NCI-H524 (cell line): ENCODE measurements at places on chromosomes 5 and 9.
A peak's percentile ranks its signal among the peaks of the same experiment; 100 is the strongest.

DNA sequence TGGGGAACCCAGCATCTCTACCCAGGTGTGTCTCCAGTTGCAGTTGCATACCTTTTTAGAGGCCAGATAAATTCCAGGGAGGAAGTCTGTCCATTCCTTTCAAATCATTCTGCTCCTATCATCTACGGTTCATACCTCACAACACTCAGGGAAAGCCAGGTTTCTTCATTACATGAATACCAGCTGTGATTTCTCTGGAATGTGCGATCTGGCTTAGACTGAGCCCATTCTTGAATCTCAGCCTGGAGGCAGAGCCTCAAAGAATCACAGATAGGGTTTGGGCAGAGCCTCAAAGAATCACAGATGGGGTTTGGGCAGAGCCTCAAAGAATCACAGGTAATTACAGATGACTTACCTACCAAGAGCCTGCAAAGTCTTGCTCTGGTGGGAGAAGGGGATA lies 7.2 kb downstream of the P4HA2 start:
- no peak for DNase-seq

DNA sequence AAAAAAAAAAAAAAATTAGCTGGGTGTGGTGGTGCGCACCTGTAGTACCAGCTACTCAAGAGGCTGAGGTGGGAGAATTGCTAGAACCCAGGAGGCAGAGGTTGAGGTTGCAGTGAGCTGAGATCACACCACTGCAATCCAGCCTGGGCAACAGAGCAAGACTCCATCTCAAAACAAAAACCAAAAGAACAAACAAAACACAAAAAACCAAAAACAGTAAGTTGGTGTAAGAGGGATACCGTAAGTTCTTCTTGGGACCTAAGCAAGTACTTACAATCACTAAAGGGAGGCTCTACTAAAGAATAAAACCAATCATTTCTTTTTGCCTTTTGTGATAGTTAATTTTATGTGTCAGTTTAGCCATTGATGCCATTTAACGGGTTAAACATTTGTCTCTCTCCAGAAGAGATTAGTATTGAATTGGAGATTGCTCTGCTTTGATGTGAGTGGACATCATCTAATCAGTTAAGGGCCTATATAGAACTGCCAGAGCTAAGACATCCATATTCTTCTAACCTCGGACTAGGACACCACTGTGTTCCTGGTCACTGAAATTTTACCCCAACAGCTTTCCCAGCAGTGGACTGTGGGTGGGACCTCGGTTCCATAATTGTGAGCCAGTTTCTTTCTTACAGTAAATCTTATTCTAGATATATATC lies 10.5 kb upstream of the ETF1 start:
- DNase-seq, result no peak

DNA sequence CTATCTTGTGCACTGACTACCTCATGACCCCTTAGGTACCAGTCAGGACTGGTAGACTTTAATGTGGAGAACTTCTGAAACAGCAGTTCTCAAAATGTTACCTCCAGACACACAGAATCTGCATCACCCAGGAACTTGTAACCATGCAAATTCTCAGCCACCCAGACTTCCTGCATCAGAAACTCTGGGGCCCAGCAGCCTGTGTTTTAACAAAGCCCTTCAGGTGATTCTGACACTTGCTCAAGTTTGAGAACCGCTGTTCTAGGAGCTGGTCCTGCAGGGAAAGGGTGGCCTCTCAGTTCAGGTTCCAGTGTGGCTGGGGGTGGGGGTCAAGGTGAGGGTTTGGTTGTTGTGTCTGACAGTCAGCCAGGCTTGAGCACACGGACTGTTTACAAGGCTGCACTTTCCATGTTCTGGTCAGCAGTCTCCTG lies 28.4 kb downstream of the ZFP62 start:
- no peak for DNase-seq

DNA sequence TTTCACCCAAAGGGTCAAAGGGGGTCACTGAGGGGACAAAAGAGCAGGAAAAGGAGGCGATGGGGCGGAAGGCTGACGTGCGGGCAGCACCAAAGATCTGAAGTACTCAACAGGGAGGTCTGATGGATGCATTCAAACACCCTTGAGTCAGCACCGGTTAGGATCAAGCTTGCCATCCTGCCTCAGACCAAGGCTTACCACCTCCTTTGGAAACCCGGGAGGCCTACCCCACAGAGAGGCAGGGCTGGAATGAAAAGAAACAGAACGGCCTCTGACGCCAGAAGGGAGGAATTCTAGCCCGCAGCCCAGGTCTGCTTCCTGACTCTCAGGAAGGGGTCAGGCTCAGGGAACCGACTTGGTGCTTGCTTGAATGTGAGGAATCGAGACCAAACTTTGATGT lies 125.6 kb downstream of the PAPPA start:
- no peak for DNase-seq

DNA sequence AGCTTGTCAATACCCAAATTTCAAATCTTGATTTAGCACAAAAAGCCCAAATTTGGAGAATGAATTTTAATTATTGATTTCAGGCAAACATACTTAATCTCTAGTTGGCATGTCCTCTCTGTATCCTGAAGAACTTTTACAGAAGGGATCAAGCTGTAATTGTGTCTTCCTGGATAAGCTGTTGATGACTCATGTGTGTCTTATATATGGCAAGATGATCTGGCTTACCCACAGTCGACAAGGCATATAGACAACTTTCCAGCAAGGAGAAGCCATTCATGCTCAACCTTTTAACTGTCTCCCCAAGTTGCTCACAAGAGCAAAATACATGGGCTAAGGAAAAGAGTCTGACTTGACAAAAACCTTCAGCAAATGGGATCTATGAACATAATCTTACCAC lies 112.5 kb upstream of the SLCO6A1 start:
- DNase-seq, result no peak

DNA sequence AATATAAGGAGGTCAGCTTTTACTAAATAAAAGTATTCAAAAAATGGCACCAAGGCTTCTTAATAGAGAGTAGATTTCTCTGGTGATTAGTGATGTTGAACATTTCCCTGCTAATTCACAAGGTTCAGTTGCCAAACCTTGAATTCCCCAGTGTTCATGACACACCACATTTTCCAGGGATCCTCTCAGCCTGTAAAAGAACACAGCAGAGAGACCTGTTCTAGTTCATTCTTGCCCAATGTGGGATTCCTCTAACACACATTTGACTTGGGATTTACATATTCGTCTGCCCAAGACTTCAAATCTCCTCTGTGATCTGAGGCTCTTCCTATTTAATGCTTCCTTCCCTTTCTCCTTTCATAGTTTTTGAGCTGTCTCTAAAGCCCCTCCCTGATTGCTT lies 273.2 kb upstream of the CDH9 start:
- no peak for DNase-seq

GRCh38 chr5:83543898-83544297 lies 72.4 kb downstream of the VCAN start:
- no peak for DNase-seq

GRCh38 chr9:93183663-93184431 lies at the start of gene WNK2:
Gene WNK2 (plus strand): TSS chr9:93184139. CDS start chr9:93184930, 791 bp downstream.
- peak; percentile 62 for DNase-seq

DNA sequence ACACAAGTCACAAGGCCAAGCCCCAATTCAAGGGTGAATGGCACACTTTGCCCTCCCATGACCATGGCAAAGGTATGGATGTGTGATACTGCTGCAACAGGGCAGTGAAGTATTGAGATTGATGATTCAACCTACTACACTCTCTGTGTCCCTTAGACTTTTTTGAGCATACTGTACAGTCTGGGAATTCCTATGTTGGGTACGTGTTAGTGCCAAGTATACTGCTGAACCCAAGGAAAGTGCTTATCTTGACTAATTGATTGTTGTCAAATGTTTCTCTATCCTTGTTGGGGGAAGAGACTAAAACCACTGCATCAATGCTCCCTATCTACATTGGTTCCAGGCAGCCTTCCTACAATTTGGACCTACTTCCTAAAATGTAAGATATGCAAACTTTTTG lies 93.7 kb downstream of the NDFIP1 start:
- no peak for DNase-seq

GRCh38 chr9:129517006-129517405 lies 103.9 kb downstream of the C9orf50 start:
- DNase-seq, result no peak

DNA sequence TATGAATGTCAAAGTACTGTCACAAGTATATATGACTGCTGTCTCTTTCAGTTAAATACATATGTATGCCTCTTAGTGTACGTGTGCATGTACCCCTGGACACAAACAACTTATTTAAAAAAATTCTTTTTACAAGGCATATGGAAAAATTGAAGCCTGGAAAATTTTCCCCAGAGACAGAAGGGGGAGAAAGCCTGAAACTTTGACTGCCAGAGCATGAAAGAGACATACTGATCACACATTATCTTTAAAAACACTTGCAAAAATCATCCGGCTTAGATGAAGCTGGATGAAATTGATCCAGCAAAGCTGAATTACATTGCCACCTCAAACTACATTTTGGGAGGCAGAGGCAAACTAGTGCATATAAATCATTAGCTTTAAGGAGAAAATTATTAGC lies 88.0 kb upstream of the NFIB start:
- no peak for DNase-seq

DNA sequence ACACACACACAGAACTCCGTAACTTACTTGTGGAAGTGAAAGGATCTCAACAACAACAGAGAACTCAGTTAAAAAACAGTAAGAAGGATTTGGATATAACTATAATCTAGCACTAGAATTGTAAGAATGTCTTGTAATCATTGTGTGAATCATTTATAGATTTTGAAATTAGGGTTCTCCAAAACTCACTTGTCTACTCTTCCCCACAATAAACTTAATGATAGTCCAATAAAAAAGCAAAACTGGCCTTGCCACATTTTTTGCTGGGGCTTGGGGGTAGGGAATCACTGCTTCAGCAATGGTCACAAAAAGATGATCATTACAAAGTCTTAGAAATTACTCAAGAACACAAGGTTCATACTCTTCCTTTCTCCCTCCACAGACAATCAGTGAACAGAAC lies 8.8 kb downstream of the TBCA start:
- DNase-seq, result no peak

GRCh38 chr5:139181322-139181730 lies 16.8 kb downstream of the SIL1 start:
- DNase-seq, result no peak

GRCh38 chr5:62059960-62060359 lies 246.0 kb upstream of the KIF2A start:
- DNase-seq, result no peak

GRCh38 chr5:79408028-79408427 lies 105.9 kb downstream of the HOMER1 start:
- no peak for DNase-seq

DNA sequence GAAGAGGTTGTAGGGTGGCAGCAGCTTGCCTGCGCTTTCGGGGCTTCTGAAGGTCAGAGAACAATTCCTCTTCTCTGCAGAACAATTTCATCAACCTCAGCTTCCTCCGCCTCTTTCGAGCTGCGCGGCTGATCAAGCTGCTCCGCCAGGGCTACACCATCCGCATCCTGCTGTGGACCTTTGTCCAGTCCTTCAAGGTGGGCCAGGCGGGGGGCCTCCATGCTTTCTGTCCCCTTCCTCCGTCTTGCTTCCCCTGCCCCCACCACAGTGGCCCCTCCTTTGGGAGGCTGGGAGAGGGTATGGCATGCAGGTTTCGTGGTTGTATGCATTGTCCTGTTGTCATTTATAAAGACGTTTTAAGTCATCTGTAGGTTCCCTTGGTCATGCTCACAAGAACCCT lies 195.8 kb downstream of the CACNA1B start:
- DNase-seq, result no peak

DNA sequence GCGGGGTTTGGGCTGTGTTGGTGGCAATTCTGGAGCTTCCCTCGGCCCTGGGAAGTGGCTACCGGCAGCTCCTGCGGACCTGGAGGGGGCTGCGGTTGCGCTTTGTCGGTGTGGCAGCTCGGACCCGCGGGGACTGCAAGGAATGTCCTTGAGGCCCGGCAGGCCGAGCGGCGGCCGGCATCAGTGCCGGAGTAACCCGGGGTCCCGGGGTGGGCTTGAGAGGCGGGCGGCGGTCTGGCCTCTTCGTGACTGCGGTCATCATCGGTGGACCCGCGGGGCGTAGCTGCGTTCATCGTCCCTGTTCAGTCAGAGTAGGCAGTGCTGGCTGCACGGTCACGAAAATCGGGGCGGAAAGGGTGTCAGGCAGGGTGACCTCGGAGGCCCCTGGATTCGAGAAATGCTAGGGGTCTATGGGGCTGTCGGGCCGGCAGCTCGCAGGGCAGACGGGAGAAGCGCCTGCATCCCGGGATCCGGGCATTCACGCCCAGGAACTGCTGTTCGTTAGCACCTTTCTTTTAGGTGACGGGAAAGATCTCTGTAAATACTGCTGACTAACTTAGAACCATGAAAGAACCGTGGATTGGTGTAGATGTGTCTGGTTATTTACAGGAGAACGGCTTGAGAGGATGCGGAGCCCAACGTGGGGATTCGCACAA lies 474 bp downstream of the HMGCR start:
- DNase-seq, result no peak

DNA sequence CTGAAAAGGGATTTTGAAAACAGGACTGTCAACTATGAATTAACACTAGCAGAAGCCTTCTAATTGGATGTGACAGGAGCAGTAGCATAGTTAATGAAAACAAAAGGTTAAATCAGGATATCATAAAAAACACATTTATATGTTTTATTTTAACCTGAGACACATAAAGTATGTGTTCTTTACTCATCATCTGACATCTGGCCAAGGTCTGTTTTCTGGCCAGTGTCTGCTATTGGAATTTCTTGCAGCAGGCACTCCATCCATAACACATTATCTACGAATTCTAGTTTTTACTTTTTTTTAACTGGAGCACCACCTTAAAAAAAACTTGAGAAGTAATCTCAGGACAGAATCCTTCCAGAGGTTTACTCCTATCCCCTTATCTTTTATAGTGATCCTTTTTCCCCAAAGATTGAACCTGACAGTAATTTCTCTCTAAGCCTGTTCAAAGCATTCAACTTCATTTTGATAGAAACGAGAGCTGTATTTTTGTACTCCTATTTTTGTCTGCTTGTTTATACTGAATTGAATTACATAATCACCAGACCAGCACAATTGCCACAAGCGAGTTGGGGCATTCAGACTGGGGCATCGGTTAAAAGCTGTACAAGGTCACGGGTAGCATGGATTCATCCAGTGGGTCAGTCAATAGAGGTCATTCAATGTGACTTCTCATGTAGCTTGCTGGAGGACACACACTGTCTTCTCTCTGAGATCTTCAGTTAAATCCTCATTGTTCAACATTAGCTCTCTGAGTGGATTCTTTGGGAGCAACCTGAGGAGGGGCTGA lies 205.6 kb upstream of the CLINT1 start:
- DNase-seq, result no peak

- DNase-seq, result no peak
Observed at GRCh38 chr9:114988962-114989599, 58.7 kb upstream of the TNFSF8 start.

- DNase-seq, result no peak
Observed at GRCh38 chr5:71703941-71704340, 15.1 kb upstream of the CARTPT start.

DNA sequence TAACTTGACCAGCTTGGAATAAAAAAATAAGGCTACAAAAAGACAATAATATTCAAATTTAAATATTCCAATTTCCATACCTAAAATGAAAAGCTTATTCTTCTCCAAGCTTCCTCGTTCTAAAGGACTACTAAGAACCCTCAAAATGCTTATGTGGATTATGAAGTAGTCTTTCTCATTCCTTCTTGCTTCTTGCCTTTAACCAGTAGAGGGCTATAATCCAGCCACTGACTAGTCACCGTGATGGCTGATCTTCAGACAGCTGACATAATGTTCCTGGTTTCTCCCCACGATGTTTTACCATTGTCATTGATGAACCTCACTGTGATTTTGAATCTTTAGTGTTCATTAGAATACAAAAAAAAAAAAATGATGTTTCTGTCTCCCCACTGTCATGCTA lies 515.3 kb downstream of the TLE1 start:
- DNase-seq, result no peak

- no peak for DNase-seq
Observed at GRCh38 chr9:89808756-89809181, 204.0 kb downstream of the GADD45G start.

- DNase-seq, result no peak
Observed at GRCh38 chr5:68949256-68949655, 144.6 kb upstream of the SLC30A5 start.
